ENCODE measurements at places on chromosomes 2 and 18.

- no peak for DNase-seq
Measured at GRCh38 chr2:26978061-26978596, 7.7 kb downstream of the MAPRE3 start.

DNA sequence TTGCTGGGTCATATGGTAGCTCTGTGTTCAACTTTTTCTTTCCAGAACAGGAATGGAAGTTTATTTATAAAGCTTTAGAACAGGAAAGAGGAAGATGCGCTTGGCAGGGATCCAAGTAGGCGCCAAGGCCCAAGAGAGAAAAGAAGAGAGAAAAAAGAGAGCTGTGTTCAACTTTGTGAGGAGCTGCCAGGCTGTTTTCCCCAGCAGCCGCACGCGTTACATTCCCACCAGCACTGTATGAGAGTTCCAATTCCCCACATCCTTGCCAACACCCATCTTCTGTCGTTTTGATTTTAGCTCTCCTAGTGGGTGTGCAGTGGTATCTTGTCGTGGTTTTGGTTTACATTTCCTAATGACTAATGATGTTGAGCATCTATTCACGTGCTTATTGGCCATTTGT lies 51.4 kb downstream of the KCNF1 start:
- no peak for DNase-seq

DNA sequence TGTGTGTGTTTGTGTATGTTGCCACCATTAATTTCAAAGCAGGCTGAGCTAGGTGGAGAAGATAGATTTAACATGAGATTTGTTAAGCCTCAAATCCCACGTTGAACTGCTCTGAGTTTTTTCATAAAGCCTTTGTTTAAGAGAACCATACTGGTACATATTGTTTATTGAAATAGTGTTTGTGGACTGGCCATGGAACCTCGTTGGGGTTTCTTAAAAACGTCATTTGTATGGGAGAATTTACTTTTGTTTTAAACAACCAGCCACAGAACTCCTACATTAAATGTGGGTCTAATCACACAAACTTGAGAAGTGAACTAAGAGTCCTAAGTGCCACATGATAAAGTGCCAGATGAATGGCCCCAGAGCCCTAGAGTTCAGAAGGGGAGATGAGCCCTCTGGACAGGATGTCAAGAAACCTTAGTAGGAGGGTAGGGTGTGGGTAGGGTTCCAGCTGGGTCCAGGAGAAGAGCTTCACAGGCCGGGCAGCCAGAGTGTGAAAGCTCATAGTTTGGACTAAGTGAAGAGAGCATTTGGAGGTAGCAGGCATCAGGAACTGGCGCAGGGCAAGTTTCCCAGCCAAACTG lies 120.6 kb upstream of the EML6 start:
- no peak for DNase-seq

- DNase-seq, result no peak
Measured at GRCh38 chr2:680496-680895, 3.3 kb upstream of the TMEM18 start.

GRCh38 chr2:30104307-30104706 lies 42.5 kb upstream of the YPEL5 start:
- DNase-seq, result no peak

DNA sequence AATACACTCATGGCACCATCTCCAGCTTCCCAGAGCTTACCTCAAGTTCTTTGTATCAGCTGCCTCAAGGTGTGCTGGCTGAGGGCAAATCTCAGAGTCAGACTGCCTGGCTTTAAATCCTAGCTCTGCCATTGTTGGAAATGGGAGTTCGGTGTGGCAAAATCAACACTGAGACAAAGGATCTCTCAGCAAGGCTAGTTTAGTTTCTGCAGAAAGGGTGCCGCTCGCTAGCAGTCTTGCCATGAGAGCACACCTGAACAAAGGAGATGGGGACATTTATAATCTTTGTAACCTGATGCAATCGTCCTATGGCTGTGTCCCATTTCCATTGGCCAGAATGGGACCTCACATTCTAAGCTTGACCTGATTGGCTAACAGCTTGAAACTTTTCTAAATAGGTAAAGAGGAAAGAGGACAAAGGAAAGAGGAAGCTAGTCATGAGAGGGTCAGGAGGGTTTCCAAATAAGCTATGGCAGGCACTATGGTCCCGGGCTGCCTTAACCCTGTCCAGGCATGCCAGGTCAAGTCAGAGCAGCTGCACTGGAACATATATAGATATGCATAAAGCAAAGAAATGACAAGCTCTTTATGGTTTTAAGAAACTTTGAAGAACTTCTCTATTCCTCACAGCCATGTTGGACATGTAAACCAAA lies 4.3 kb upstream of the UBE2F start:
- no peak for DNase-seq

DNA sequence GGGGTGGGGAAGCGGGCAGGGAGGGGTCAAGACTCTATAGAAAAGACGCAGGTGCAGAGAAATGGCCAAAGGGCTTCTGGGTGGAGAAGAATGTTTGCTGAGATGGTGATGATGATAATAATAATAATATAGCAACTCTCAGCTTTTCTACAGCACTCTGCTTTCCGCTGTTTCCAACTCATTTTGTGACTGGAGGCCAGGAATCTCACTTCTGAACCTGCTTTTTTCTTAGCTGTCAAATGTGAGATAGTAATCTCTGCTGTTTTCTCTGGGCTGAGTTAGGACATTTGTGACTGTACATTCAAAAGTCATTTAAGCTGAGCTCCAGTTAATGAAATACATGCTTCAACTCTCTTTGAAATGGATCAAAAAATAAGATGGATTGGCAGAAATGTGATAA lies 58.4 kb downstream of the TNS1 start:
- DNase-seq, result no peak

DNA sequence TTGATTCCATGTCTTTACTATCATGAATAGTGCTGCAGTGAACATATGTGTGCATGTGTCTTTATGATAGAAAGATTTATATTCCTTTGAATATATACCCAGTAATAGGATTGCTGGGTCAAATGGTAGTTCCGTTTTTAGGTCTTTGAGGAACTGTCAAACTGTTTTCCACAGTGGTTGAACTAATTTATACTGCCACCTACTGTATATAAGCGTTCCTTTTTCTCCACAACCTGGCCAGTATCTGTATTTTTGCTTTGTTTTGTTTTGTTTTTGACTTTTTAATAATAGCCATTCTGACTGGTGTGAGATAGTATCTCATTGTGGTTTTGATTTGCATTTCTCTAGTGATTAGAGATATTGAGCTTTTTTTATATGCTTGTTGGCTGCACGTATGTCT lies 641.6 kb downstream of the SUCLG1 start:
- no peak for DNase-seq

- no peak for DNase-seq
Measured at GRCh38 chr18:70372450-70373041, 83.7 kb downstream of the SOCS6 start.

DNA sequence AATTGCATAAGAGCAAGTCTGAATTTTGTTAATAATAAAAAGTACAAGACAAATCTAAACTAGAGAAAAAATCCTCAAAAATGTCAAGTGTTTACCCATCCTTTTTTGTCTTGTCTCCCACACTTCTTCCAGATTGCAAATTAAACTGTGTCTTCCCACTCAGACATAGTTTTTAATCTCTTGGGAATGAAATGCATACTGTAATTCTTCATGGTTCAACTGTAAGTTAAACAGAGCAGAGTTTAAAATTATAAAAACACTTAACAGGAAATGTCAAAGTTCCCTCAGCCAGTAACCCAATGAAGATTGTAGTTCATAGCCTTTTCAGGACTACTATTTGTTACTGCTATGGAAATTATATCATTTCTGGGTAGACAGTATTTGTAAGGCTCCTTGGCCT lies 171.8 kb downstream of the UBE2E3 start:
- no peak for DNase-seq

DNA sequence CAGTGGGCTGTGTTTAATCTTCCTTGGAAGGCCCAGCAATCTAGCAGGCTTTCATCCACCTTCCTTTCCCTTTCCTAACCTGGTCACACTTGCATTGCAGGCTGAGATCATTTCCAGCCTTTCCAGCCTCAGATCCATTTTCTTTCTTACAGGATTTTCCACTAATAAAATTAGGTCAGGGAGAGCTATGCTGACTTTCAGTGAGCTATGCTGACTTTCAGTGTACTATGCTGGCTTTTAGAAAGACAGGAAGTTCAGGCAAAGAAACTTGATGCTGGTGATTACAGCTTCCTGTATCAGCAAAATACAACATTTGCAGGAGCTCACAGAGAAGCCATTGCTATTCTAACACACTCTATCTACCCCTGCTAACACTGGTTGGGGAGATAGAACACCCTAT lies 735.0 kb downstream of the CCDC85A start:
- no peak for DNase-seq

DNA sequence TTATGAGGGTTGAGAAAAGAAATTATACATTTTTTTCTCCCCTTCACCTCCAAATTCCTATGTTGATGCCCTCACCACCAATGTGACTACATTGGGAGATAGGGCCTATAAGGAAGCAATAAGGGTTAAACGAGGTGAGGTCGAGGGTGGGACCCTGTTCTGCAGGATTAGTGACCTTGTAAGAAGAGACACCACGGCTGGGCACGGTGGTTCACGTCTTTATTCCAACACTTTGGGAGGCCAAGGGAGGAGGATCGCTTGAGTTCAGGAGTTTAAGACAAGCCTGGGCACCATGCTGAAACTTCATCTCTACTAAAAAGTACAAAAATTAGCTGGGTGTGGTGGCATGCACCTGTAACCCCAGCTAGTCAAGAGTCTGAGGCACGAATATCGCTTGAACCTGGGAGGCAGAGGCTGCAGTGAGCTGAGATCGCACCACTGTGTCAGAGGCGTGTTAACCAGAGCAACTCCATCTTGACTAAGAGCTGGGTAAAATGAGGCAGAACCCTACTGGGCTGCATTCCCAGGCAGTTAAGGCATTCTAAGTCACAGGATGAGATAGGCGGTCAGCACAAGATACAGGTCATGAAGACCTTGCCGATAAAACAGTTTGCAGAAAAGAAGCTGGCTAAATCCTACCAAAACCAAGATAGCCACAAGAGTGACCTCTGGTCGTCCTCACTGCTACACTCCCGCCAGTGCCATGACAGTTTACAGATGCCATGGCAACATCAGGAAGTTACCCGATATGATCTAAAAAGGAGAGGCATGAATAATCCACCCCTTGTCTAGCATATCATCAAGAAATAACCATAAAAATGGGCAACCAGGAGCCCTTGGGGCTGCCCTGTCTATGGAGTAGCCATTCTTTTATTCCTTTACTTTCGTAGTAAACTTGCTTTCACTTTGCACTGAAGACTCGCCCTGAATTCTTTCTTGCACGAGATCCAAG lies 77.0 kb downstream of the NCAPH start:
- DNase-seq, result no peak

GRCh38 chr18:58784601-58785137 lies 80.0 kb upstream of the ZNF532 start:
- no peak for DNase-seq

DNA sequence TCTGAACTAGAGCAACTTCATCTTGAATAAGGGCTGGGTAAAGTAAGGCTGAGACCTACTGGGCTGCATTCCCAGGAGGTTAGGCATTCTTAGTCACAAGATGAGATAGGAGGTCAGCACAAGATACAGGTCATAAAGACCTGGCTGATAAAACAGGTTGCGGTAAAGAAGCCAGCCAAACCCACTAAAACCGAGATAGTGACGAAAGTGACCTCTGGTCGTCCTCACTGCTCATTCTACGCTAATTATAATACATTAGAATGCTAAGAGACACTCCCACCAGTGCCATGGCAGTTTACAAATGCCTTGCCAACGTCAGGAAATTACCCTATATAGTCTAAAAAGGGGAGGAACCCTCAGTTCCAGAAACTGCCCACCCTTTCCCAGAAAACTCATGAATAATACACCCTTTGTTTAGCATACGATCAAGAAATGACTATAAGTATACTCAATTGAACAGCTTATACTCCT lies 109.1 kb downstream of the FIGN start:
- no peak for DNase-seq

DNA sequence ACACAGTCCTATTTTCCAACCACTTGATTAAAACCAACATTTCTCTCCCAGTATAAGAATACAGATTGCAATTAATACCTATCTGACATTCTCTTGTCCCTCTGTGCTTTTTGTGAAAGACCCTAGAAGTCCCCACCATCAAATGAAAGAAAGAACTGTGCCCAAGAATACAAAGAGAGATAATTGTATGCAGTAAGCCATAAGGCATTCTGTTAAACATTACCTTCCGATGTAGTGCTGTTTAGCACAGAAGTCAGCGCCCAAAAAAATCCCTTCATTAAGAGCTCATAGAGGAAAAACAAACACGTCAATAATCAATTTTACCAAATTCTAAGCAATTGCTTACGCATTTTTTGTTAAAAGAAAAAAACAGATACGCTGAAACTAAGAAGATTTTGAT lies 41.1 kb downstream of the ZNF516 start:
- DNase-seq, result no peak

DNA sequence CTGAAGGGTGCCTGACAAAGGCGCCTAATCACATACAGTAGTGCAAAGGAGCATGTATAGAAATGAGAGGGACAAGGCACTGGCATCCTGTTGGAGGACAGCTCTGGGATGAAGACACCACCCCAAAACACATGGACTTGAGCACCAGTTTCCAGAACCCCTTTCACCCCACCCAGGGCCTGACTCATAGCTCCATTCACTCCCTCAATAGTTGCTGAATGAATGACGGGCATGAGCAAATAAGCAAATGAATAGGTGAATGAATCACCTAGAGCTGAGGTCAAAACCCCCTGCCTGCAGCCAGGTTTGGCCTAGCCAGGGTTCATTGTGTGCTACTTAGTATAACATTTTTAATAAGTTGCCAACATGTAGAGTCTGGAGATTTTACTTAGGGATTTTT lies 66.3 kb downstream of the NRP2 start:
- no peak for DNase-seq

- DNase-seq, result no peak
Measured at GRCh38 chr2:46050489-46050888, 246.7 kb upstream of the EPAS1 start.

DNA sequence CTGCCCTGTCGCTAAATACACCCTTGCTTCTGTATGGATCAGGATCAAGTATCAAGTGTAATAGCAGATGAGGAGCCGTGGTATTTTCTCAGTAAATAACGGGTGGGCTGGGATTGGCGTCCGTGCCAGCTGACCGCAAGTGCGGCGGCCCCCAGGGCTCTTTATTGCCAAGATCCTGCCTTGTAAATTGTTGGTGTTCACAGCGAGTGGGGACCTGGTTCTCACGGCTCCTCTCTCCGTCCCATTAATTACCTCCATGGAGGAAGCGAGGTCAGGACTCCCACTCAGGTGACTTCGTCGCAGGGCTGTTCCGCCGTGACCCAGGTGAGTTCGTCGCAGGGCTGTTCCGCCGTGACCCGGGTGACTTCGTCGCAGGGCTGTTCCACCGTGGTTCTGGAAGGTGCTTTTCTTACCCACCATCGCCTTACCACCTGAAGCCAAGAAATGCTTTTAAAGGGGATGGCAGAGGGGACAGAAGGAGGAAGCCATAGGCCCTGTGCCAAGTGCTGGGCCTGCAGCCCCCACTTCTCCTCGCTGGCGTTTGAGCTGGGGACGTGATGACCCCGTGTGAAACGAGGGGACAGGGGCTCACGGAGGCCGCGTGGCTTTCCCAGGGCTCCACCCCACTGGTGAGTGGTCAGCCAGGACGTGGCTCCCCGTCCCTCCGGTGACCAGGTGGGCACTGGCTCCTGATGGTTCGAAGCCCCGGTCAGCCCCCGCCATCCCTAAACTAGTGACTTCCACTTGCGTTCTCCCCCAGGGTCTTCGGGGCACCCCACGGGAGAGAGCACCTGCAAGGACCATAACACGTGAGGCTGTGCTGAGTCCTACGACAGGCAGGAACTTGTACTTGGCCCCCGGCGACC lies 118.4 kb downstream of the TWIST2 start:
- no peak for DNase-seq

- DNase-seq, result no peak
Measured at GRCh38 chr2:17544256-17544655, 3.8 kb downstream of the VSNL1 start.

Measured in stimulated activated naive B cell treated with anti-CD40 and anti-IgM and Interleukin-4, amounts not matched to agents 10 μg/mL and 1 μg/mL and 100 μg/mL, for 72 hours (primary cell).